Activated naive CD8-positive, alpha-beta T cell treated with anti-CD3 and anti-CD28 coated beads, Interleukin-2, amount 50 U/mL, for 16 hours (primary cell): ENCODE measurements at places on chromosomes 7 and 10.

DNA sequence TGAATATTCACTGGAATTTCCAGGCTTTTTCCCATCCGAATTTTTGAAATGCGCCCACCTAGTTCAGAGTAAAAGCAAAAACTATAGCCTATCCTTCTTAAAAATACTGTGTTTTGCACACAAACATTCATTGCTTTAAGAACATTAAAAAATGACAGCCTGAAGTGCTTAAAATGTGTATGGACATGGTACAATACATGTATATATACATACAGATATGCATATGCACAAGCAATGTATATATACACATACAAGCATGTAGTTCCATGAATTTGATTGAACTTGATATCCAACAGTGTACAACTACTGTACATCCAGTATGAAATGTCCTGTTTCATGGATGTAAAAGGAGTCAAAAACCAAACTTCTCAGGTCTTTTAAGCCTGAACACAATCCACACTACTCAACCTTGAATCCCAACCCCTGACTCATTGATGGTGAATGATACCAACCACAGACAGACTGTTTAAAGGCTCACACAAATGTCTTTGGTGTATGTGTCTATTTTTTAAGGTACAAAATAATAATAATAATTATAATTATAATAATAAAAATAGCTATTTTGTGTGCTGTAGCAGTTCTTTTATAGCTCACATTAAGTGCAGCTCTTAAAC lies 14.8 kb downstream of the INHBA start:
- DNase-seq: no peak

GRCh38 chr10:58518775-58519174 lies 6.1 kb downstream of the BICC1 start:
- DNase-seq: no peak

DNA sequence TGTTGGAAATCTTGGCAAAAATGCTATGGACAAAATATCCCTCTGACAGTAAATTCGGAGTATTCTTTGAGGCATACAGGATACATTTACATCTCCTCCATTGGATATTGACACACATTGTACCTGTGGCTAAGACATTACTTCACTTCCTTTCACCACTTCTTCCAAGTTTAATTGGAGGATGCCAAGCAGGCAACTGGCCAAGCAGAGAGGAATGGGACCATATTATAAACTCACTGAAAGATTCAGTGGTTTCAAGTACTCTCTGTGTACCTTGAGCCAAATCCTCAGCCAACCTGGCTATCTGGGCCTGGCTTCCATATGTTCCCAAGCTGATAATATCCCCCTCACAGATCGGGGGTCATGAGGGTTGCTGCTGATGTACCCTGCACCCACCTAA lies 14.7 kb upstream of the JCAD start:
- no peak for DNase-seq

DNA sequence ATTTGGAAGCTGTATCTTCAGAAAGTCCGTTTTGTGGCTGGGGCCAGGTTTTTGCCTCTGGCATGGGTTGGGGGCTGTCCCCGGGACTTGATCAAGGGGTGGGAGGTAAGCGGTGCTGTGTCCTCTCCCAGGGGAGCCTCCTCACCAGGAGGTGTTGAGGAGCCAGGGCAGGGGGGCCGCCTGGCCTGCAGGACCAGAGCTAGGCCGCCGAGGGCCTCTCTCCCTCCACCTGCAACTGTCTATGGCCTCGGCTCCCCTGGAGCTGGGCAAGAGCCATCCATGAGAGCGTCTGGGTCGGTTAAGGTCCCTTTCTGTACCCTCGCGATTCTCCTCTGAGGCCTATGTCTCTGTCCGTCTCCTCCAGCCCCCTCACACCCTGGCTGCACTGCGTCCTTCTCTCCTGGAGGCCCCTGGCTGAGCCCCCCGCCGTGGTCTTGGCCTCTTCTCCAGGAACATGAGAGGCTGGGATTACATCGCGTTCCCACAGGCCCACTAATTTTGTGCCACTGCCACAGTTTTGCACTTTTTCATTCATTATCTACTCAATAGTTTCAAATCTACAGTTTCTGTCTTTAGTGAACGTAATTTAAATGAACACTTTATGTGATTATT lies 20.6 kb downstream of the CALML5 start:
- no peak for DNase-seq

DNA sequence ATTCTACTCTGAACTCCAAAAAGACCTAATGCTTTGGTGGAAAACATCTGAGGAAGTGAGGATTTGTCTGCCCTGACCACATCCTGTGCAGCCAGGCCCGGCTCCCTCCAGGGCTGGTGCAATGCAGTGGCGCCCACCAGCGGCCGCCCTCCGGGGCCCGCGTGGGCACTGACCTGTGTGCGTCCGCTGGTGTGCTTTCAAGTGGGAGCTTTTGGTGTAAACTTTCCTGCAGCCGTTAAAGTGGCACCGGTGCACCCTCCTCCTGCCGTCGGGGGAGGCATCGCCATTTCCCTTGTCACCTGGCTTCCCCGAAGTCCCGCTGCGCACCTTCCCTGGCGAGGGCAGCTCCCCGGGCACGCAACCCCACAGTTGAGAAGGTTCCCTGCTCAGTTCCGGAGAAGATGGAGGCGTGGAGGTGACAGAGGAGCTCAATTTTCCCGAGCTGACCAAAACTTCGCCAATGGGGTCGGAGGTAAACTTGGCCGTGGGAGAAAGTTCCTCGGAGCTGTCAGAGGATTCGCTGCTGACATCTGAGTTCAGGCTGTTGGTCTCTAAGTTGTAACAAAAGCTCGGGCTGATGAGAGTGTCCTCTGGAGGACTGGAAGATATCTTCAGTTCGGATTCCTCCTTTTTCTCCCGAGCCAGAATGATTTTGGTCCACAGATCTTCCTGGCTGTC lies 3.4 kb downstream of the KLF6 start:
- DNase-seq: no peak

DNA sequence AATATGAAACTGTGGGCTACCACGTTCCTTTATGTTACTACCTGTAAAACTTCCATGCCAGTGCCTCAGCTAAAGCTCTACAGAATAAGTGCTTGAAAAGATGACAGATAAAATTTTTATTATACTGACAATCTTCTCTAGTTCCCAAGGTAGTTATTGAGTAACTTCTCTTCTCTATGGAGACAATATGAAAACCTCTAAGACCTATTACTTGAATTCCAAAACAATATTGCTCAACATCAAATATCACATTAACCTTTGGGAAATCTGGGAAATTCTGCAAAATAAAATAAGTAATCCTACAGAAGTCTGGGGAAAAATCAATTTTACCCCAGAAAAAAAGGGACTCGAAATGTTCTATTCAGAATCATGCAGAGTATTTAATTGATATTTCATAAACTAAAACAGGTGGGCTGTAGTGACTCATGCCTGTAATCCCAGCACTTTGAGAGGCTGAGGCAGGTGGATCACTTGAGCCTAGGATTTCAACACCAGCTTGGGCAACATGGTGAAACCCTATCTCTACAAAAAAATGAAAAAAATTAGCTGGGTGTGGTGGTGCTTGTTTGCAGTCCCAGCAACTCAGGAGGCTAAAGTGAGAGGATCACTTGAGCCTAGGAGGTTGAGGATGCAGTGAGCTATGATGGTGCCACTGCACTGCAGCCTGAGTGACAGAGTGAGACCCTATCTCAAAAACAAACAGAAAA lies 23.8 kb upstream of the ANK3 start:
- DNase-seq: no peak

- no peak for DNase-seq
Measured at GRCh38 chr7:17244786-17245185, 53.7 kb upstream of the AHR start.

GRCh38 chr10:80460399-80461207 lies 6.5 kb downstream of the TSPAN14 start:
- no peak for DNase-seq

DNA sequence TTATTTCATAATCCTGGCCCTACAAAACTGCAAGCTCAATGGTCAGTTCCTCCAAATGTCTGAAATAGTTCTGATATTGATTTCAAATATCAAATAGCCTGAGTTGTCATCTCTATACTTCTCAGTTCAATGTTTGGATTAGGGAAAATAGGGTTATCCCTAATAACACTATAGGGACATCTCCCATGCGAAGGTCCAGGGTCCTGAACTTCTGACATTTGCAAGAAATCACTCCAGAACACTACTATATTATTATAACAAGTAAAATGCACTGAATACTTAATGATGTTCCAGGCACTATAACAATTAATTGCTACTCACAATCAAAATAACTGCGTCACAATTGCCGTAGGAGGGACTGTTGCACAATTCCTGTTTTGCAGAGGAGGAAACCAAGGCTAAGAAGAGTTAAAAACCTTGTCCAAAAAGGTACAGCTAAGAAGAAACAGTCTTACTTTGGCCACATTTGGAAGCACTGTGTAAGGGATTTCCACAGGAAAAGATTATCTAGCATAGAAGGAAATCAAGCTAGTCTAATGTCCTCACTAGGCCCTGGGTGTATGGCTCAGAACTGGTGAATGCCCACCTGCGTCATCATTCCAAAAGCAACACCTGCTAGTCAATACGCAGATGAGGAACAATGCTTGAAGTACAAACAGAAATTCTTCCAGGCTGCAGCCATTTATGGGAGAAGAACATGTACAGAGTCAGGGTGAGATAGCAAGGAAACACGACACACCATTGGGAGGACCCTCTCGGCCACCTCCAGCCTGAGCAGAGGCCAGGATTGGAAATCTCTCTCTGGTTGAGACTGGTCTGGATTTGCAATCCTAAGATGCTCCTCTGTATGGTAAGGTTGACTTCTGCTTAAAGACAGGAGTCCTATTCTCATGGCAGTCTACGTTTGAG lies 48.3 kb downstream of the ABLIM1 start:
- DNase-seq: no peak

- DNase-seq: no peak
Measured at GRCh38 chr7:44046321-44047061, 2.0 kb downstream of the DBNL start.

DNA sequence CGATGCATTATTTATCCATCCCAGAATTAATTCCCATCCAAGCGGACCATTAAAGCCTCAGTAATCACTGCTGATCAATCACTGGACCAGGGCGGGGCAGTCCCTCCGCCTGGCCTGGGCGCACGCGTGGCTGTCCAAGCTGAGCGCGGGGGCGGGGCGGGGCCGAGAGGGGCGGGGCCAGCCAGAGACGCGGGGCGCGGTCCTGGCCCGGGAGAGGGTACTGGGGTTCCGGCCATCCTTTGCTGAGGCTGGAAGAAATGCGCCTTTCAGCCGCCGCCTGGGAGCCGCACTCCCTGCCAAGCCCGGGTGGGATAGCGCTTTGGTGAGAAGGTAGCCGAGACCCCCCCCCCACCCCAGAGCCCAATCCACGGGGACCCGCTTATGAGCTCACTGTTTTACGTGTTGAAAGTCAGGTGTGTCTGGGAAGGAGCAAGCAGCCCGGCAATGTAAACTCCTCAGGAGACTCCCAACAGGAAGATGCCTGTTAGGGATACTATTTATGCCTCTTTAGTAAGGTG lies at the start of gene ARHGAP22:
ARHGAP22 (minus strand) TSS at position 83 of the 518 bp plus-strand sequence. CDS start 277 bp downstream, outside the sequence.
- DNase-seq: no peak

DNA sequence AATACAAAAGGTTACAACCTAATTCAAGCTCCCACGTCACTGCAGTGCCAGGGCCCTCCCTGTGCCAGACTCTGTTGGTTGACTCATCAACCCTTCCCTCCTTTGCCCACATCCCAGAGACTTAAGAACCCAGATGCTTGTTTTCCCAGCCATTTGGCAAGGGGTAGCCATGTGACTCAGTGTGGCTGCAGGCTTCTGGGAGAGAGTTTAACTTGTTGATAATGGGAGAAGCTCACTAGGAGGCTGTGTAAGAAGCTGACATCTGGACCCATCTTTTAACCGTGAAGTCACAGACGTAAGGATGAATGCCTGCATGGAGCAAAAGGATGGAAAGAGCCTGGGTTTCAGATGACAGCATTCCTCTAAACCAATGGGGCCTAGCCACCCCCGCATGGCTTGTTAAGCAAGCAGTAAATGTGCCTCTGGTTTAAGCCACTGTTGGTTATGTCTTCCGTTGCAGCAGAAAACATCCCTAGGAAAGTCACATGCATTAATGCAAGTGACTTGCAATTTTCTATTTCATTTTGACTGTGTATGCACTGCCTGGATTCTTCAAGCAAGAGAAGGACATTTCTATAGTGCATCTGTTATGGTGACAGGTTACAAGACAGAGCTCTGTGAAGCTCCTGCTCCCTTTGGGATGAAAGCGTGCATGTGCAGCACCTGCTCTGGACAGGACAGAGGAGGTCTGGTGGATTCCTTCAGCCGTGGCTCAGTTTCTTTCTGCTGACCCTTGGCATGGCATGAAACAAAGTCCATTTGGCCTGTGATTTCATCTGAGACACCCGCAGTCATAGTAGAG lies 57.5 kb upstream of the CREB5 start:
- no peak for DNase-seq

DNA sequence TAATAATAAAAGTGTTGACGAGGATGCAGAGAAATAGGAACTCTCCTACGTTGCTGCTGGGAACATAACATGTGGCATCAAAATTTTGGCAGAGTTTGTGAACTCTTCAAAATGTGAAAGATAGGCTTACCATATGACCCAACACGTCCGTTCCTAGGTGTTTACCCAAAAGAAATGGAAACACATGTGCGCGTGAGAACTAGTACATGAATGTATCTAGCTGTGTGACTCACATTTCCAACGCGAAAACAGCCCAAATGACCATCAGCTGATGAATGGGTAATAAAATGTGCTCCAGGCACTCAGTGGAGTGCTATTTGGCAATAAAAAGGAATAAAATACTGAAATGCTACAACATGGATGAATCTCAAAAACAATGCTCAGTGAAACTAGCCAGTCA lies 10.4 kb upstream of the ELFN1 start:
- DNase-seq: no peak

DNA sequence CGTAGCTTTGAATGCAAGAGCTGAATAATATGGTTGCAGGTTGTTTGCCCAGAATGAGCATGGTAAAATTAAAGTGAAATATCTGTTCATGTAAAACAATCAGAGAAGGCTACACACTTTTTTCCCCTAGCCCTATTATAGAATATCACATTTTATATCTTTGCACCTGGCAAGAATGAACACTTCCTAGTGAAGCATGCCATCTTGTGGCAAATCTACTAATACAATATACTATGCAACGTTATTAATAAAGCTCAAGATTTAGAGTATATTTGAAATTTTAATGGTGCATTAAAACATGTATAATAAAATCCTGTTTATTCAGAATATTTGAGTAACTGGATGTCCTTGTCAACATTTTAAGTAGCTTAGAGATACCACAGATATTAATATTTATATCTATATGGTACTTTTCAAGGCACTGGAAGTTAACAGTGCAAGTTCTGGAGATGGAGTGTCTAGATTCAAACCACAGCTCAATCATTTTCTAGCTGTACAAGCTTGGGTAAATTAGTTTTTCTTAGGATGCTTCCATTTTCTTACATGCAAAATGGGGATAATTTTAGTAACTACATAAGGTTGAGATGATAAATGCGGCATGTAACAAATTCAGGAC lies 643.1 kb upstream of the SEMA3D start:
- DNase-seq: no peak

- DNase-seq: no peak
Measured at GRCh38 chr7:85765698-85766298, 578.9 kb upstream of the SEMA3D start.

- no peak for DNase-seq
Measured at GRCh38 chr10:96657385-96657784, 62.9 kb downstream of the PIK3AP1 start.
